ENCODE measurements at places on chromosomes 7 and 10.
A peak's percentile ranks its signal among the peaks of the same experiment; 100 is the strongest.

DNA sequence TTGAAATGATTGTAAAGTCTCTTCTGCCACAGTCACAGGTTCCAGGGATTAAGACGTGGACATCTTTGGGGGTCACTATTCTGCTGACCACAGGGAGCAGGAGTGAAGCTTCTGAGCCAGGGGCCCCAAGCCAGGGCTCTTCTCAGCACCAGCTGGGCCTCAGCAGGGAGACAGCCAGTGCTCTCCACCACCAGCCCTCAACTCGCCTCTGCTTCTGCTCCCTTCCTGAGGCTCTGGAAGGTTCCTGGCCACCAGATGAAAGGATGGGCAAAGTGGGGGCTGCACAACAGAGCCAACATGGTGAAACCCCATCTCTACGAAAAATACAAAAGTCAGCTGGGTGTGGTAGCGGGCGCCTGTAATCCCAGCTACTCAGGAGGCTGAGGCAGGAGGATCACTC is 11.2 kb upstream of the CRYGN start:
- peak; percentile 37 for DNase-seq

GRCh38 chr7:106071356-106071998 is 40.6 kb downstream of the SYPL1 start:
- no peak for DNase-seq

DNA sequence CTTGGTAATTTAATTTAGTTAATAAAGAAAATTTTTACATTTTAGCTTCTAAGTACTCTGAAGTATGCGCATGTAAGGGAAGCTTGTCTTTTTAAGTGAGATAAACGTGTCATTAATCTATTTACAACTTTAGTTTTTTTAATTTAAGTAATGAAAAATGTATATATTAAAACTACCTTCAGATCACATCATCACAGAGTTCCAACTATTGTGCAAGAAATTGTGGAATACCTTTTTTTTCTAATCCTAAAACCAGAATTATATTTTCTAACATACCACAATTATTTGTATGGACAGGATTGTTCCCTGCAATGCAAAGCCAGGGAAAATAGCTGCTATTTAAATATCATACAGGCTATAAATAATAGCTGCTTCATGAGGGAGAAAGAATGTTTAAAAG is 303.2 kb upstream of the KCND2 start:
- DNase-seq: no peak

- no peak for DNase-seq
Observed at GRCh38 chr7:27553273-27553672, 109.4 kb downstream of the HIBADH start.

DNA sequence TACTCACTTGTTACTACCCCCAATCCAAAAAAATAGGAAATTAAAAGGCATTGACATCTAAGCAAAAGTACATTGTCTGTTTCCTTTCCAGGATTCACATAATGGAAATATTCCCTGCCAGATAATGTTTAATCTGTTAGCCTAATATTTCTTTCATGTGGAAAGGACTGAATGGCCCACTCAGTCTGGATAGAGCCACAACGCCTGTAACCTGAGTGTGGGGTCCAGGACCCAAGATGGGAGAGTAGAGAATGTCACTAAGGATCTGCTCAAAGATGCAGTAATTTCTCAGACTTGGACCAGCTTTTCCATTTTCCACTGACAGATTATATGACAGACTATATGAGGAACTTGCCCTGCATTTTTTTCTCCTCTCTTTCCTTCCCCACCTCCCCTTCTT is 1088.9 kb downstream of the KCNMA1 start:
- no peak for DNase-seq

DNA sequence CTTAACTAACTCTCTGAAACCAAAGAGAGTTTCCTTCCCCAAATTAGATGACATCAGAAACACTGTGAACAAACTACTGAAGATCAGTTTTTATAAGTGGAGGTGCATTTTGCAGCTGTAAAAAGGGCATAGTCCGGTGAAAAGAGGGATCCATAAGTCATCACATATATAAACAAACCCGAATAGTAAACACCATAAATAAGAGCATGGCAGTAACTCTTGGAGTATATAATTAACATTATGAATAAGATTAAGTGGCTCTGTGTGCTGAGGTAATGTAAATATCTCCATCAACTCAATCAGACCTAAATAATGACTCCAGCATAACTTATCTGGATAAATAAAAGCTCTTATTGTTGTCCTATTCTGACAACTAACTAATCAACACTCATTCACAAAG is 43.0 kb upstream of the SHTN1 start:
- DNase-seq: no peak

GRCh38 chr7:94874036-94874785 is 33.2 kb upstream of the PPP1R9A start:
- DNase-seq: no peak

Data from right forelimb (tissue), 1 donor.